ENCODE measurements at places on chromosomes 7 and 10. TPM values are rescaled to one million over a fixed set of nuclear protein-coding genes. Genes with fewer than 3 reads are reported as not detected.
A peak's percentile ranks its signal among the peaks of the same experiment; 100 is the strongest.

DNA sequence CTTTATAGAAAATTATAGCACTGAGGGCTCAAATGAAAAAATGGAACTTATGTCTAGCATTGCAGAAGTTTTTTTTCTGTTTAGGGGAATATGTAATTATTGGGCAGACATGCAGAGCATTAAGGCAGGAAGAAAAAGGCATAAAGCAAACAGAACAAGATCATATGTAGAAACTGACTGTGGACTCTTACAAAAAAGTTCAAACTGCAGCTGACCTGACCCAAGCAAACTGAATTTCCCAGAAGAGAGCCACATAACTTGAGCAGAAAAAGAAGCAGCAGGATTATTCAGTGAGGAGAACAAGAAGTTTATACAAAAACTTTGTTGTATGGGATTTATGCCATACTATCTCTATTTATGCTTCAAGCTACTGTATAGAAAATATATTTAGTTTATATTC lies 250.9 kb downstream of the PHF14 start:
- no peaks in the 10 kb centered on the region for H3K36me3 ChIP-seq
- H3K27me3 ChIP-seq = no peaks in the 10 kb centered on the region
- H3K4me1 ChIP-seq = peaks cover 9% of the 10 kb centered on the region
- H3K27ac ChIP-seq = no peak overlapping the region

STEAP2 gene
- total RNA-seq = 0.08 TPM

CCDC3 gene
- 112 TPM for total RNA-seq

APBB1IP gene
- not detected for total RNA-seq

DNA sequence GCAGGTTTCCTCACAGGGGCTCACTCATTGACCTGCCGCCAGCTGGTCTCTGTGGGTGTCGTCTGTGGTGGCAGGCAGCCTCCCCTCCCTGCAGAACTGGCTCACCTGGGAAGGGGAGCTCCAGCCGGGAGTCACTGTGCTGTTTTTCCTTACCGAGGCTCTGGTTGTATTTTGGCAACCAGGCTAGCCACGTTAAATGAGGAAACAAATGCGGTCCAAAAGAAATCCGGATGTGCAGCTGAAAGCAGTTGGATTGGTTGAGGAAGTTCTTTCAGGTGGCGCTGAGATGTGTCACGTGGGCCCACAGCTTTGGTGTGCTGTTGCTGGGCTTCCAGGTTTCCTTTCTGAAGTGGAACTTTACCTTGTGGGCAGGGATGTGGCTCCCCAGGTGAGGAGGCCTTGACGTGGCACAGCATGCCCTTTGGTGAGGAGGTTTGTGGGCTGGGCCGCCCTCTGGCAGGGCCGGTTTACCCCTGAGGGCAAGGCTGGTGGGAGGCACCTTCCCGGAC lies 14.2 kb downstream of the MTURN start:
- H3K4me1 ChIP-seq = peaks cover 23% of the 10 kb centered on the region
- peaks cover 3% of the 10 kb centered on the region for H3K36me3 ChIP-seq
- no peak overlapping the region for H3K4me3 ChIP-seq

DNA sequence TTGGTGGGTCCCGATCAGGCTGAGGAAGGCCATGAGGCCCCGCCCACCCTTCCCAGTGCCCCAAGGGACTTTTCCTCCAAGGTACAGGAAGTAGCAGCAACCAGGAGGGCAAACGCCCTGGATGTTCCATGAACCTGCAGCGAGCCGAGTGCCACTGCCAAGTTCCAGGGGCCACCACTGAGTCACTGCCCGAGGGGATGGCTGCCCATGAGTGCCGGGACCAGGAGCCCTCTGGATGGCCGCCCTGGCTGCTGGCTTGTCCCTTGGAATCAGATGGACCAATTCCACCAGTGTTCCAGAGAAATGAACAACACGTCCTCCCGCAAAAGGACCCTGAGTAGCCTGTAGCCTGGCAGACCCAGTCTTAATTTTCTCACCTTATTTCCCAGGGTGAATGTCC lies 74.2 kb downstream of the ZRANB1 start:
- H3K27me3 ChIP-seq = no peaks in the 10 kb centered on the region
- no peak overlapping the region for H3K27ac ChIP-seq
- no peak overlapping the region for H3K4me3 ChIP-seq

DNA sequence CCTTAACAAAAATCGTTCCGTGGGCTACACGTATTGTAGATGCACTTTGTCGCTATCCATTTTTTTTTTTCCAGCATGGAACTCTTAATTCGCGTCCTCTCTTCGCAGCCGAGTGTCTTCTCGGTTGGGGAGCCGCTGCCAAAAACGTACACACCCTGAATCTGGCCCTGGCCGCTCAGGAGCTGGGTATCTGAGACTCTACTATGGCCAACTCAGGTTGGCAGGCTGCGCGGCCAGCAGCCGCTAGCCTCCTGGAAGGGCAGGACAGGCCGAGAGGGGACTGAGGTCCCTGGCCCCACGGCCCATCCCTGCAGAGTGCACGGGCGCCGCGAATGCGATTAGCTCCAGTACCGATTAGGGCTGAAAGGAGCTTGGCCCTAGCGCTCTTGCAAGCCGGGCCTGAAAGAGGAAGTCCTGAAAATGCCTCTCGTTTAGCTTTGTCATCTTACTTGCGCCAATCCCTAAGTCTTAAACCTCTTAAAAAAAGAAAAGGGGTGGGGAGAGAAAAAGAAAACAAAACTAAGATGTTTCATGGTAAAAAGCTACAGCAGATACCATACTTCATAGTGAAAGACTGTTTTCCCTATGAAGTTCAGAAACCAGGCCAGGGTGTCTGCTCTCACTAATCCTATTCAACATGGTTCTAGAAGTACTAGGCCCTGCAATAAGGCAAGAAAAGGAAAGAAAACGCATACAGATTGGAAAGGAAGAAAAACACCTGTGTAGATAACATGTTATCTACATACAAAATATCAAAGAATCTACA lies 113.2 kb upstream of the RHEB start:
- peaks cover 6% of the 10 kb centered on the region for H3K4me1 ChIP-seq
- H3K27ac ChIP-seq = no peak overlapping the region
- no peaks in the 10 kb centered on the region for H3K36me3 ChIP-seq
- no peak for DNase-seq

DNA sequence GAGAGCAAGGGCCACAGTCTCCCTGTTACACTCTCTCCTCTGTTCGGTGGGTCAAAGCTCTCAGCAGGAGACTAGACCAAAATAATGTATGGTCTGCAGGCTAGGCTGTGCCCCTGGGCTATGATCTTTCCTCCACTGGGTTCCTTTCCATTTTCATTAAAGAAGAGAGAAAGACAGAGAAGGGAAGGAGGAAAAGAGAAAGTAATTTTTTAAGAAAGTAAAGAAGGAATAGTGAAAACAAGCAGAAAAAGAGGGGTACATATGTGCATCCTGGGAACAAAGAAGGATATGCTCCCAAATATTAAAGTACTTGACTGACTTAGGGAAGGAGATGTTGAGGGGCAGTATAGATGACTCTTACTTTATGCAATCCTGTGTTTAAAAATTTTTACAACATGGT lies 33.6 kb upstream of the PIK3AP1 start:
- H3K27me3 ChIP-seq = no peaks in the 10 kb centered on the region
- no peaks in the 10 kb centered on the region for H3K36me3 ChIP-seq
- DNase-seq = no peak
- no peak overlapping the region for H3K27ac ChIP-seq
- H3K4me3 ChIP-seq = no peak overlapping the region

- H3K4me1 ChIP-seq = no peaks in the 10 kb centered on the region
- no peaks in the 10 kb centered on the region for H3K36me3 ChIP-seq
- no peak overlapping the region for H3K27ac ChIP-seq
- H3K4me3 ChIP-seq = no peak overlapping the region
- no peak for DNase-seq
Measured at GRCh38 chr7:117164620-117165019, 158.2 kb downstream of the WNT2 start.

GRCh38 chr10:17779784-17780183 lies 27.8 kb downstream of the TMEM236 start:
- H3K27ac ChIP-seq = no peak overlapping the region
- DNase-seq = no peak
- 0 out of 2 replicates have a peak, but pooled peaks cover 4% of the 10 kb centered on the region for H3K27me3 ChIP-seq
- no peak overlapping the region for H3K4me3 ChIP-seq

DNA sequence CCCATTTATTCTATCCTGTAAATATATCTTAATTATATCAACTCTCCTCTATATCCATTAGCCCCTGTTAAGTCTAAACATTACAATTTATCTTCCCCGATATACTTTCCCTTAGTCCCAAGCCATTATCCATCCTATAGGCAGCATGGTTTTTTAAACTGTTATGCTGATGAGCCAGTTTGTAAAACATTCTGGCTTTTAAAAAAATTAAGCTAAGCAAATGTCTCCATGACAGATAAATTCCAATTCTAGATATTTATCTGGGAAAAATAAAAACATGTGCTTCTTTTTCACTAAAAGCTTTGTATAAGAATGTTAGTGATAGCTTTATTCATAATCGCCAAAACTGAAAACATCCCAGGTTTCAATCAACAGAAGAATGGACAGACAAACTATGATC lies 183.2 kb upstream of the GNAI1 start:
- no peaks in the 10 kb centered on the region for H3K4me1 ChIP-seq
- no peaks in the 10 kb centered on the region for H3K36me3 ChIP-seq
- H3K27me3 ChIP-seq = no peaks in the 10 kb centered on the region
- no peak overlapping the region for H3K27ac ChIP-seq

DNA sequence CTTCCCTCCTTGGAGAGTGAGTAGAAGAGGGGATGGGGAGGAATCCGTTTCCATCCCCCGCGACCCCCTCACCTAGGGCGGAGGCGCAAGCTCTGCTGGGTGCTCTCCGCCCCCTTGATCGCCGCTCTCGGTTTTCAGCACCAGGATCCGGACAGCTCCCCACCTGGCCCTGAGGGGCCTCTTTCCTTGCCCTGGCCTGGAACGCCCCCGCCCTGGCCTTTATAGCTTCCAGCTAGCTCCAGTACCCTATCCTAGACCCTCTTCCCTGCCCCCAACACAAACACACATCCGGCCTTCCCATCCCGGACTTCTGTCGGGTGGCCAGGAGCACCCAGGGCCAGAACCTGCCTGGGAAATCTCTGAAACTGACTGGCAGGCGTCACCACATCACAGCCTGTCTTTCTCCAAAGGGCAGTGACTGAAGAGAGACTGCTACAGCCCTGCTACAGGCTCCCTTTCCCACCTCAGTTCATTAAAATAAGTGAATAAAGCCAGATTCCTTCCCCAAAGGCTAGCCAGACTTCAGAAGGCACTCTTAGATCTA lies 72.3 kb upstream of the LEP start:
- H3K36me3 ChIP-seq = no peaks in the 10 kb centered on the region
- H3K4me3 ChIP-seq = no peak overlapping the region
- no peaks in the 10 kb centered on the region for H3K4me1 ChIP-seq
- DNase-seq = peak; percentile 53

- H3K36me3 ChIP-seq = no peaks in the 10 kb centered on the region
- peak within 1 kb of the TSS; percentile 55 for H3K4me3 ChIP-seq
Measured at GRCh38 chr7:64045301-64046040, at the start of gene ZNF727. ZNF727 (plus strand) TSS chr7:64045434; CDS start chr7:64045622, 188 bp downstream.

DNA sequence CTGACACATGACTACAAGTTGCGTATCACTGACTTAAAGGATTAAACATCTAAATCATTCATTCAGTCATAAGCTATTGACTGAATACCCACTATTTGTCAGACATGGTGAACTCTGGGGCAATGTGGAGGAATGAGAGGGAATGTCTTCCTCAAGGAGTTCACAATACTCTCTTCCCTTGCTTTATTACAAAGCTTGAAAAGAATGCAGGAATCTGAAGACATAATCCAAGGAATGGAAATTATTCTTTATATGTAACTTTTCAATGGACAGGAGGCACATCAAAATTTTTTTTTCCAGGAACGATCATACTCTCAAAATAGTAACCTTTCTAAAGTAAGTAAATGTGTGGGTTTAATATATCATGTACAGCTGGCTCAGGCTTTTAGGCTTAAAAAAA lies 111.9 kb downstream of the ATXN7L1 start:
- H3K4me3 ChIP-seq = no peak overlapping the region
- no peaks in the 10 kb centered on the region for H3K36me3 ChIP-seq
- no peak for DNase-seq
- H3K27me3 ChIP-seq = no peaks in the 10 kb centered on the region
- peaks cover 21% of the 10 kb centered on the region for H3K4me1 ChIP-seq

DNA sequence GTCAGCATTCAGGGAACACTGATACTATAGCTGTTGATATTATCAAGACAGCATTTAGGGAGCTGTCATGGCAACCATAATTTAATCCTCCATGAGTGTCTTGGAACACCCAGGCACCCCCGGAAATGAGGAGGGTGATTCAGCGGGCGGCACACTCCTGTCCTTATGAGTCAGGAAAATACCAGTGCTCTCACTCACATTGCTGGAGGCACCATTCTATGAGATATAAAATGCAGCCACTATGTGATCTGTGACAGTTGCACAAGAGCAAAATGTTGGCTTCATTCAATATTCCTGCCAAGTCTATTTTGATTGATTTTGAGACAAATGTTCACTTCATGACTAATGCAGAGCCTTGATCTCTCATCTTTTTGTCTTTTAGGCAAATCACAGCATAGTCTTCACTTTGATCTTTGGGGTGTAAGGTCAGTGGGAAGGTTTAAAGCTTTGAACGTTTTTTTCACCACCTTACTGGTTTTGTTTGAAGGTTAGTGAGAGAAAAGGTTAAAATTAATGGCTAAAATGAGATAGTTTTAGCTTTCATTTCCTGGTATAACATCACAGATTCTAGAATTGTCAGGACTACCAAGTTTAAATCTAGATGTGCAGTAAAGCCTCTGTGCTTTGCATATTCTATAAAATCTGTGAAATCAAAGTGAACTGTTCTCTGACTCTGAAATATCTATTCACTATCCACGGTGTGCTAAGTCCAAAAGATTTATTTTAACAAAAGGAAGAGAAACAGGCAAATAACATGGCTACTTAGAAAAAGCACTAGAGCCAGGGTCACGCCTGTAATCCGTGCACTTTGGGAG lies 12.4 kb upstream of the ARHGAP12 start:
- H3K27ac ChIP-seq = peak overlapping the region; percentile 71

TBL2 gene
- 55.9 TPM for total RNA-seq

SGMS1 gene
- total RNA-seq = 13.4 TPM

GRCh38 chr10:70348228-70348850 lies 34.1 kb downstream of the LRRC20 start:
- H3K27me3 ChIP-seq = no peaks in the 10 kb centered on the region
- no peaks in the 10 kb centered on the region for H3K36me3 ChIP-seq
- peak; percentile 70 for DNase-seq

DNA sequence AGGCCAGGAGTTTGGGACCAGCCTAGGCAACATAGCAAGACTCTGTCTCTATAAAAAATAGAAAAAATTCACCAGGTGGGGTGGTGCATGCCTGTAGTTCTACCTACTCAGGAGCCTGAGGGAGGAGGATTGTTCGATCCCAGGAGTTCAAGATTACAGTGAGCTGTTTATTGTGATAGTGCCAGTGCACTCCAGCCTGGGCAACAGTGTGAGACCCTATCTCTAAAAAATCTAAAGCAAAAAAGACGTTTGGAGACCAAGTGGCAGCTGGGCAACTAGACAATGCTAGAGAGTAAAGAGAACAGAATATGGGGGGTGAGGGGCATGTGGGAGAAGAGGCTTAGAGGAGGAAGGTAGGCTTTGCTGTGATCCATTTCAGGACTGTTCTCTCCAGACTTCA lies 1.4 kb downstream of the PDSS1 start:
- no peaks in the 10 kb centered on the region for H3K27me3 ChIP-seq
- peaks cover 22% of the 10 kb centered on the region for H3K36me3 ChIP-seq
- H3K27ac ChIP-seq = no peak overlapping the region
- DNase-seq = no peak
- peak overlapping the region; percentile 88 for H3K4me3 ChIP-seq

GRCh38 chr10:3926675-3927525 lies 141.9 kb upstream of the KLF6 start:
- no peaks in the 10 kb centered on the region for H3K36me3 ChIP-seq
- no peak overlapping the region for H3K4me3 ChIP-seq
- DNase-seq = no peak
- H3K27ac ChIP-seq = no peak overlapping the region
- H3K27me3 ChIP-seq = no peaks in the 10 kb centered on the region
